ENCODE measurements at places on chromosomes 16 and 17. TPM values are rescaled to one million over a fixed set of nuclear protein-coding genes. Genes with fewer than 3 reads are reported as not detected.
A peak's percentile ranks its signal among the peaks of the same experiment; 100 is the strongest.

- DNase-seq = no peak
Measured at GRCh38 chr17:56883616-56884015, 30.2 kb downstream of the TRIM25 start.

- DNase-seq = no peak
Measured at GRCh38 chr17:16434662-16435061, 19.3 kb downstream of the TRPV2 start.

GRCh38 chr17:72393553-72393952, 272.7 kb downstream of the SOX9 start:
- no peak for DNase-seq

DNA sequence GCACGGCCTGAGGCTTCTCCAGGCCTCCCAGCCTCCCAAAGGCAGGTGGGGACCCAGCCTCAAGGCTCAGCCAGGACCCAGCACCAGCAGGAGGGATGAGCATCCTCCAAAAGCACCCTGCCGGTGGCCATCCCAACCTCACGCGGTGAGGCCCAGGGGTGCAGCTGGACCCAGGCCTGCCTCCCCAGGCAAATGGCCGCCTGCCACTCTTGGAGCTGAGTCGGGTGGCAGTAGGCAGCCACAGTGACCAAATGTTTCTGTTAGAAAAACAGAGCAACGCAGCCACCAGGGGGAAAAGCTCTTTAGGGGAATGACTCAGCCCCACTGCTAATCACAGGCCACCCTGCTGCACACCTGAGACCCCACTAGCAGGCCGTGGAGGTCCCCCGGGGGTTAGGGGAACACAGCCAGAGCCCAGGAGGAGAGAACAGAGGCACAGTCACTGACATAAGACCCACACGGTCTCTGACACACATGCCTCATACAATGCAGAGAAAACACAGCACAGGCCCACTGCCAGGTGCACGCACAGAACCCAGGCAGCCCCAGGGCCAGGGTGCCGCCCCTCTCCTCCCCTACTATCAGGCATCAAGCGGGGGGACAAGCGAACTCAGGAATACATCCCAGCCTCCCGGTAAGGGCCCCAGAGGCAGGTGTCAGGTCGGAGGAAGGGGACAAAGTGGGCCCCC, 12.4 kb downstream of the BCAR1 start:
- DNase-seq = no peak

DNA sequence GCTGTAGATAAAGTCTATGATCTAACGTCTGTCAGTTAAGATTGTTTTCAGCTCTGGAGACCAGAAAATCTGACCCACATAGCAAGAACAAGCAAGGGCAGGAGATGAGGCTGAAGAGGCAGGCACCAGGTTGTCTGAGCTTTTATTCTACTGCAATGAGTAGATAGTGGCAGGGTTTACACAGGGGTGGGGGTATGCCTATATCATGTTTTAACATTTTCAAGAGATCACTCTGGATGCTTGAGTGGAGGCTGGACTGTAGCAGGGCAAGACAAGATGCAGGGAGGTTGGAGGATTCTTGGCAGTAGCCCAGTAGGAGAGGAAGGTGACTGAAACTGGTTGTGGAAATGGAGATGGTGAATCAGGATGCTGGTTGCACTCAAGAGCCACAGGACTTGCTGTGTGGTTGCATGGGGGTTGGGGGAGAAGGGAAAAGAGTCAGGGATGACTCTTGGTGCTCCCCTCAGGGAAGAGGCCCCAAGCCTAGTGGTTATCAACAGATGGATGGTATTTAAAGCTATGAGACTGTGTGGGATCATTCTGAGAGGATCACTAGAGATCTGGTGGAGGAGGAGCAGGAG, 143.1 kb upstream of the KCNJ18 start:
- no peak for DNase-seq

DNA sequence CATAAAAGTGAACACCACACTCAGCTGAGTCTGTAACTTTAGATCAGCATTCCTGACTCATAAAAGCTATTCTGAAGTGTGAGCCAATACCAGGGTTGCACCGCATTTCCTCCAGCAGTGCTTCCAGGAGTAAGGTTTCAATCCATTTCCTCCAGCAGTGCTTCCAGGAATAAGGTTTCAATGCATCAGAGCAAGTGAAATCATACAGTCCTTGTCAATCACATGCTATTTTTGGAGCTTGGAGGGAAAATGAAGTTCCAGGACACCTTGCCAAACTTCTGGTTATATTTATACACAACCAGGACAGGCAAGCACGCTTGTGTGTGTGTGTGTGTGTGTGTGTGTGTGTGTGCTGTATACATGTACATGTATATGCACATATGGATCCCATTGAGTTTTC, 327.6 kb downstream of the GRIN2A start:
- DNase-seq = no peak

GRCh38 chr17:66538776-66539175, 236.4 kb downstream of the PRKCA start:
- no peak for DNase-seq

DNA sequence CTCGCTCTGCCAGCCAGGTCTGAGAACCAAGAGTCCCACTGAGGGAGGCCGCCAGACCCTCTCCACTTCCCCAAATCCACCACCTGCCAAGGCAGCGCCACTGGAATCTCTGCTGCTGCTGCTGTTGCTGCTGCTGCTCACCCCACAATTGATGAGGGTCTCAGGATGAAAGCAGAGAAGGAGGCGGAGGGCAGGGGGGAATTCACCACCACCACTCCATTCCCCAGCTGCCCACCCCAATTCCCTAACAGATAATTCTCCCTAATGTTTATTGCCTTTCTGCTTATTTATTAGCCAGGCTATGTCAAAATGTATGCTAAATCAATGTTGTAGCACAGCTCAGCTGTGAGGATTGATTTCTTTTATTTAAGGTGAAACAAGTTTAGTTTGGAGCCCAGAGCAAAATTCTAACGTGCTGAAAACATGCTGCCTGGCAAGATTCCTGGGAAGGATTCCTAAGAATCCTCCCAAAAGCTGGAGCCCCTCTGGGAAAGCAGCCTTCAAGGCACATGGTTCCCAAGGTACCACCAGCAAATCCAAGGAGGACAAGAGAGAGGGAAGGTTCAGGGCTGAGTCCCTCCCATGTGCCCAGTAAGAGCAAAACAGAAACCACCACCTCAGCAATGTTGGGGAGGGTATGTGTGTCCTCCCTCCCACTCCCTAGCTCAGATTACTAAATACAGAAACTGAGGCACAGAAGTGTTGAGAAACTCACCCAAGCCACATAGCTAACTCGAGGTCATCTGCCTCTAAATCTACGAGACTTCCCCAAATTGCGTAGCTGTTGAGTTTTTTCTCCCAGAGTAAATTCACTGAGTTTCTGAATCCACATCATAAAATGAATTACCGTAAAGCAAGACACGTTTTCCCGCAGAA, 12.2 kb upstream of the CDH5 start:
- DNase-seq = no peak

GRCh38 chr16:74296104-74296431, 546 bp upstream of the PSMD7 start:
- no peak for DNase-seq

DNA sequence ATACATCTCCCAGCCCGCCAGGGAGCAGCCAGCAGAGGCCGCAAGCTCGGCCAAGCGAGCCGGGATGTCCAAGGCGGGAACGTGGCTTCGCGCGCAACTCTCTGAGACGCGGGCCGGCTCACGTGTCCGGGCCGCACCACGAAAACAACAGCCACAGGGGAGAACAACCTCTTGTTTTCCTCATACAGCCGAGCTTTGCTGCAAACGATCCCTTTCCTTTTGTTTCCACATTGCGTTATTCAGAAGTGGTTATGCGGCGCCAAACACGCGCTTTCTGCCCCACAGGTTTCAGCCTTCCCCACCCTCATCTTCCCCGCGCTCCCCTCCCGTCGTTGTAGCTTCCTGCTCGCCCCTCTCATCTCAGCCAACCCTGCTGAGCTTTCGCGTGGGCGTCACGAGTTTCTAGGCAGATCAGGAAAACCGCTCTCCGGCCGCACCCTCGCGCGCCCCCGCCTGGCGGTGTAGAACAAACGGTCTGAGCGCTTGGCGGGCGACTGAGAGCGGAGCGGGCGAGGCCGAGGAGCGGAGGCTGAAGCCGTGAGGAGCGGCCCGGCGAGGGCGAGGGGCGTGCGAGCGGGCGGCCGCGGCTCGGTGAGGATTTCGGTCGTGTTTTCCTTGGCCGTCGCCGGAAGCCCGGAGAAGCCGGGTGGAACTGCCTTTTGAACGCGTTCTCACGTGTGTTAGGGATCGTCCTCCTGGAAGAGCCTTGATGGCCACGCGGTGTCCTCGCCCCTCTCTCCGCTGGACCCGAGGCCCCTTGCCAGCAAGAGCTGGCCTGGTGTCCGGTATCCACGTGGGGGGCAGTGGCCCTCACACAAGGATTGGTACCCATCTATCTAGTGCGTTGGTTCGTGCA, 6.6 kb upstream of the SMARCD2 start:
- peak; percentile 93 for DNase-seq

GRCh38 chr17:41464682-41465081, 2.5 kb downstream of the KRT32 start:
- DNase-seq = peak; percentile 60

- no peak for DNase-seq
Measured at GRCh38 chr16:66617728-66618127, 13.2 kb downstream of the CMTM3 start.

Gene PRAC1
- total RNA-seq = not detected

Gene KRT222
- 3.6 TPM for total RNA-seq

Gene LRRC37A3
- total RNA-seq = 30.3 TPM

Gene EVPLL
- total RNA-seq = 2.1 TPM

Gene PRDM7
- total RNA-seq = not detected

Gene CDC27
- 80.3 TPM for total RNA-seq
